ENCODE measurements at places on chromosomes 3 and 15.
A peak's percentile ranks its signal among the peaks of the same experiment; 100 is the strongest.

DNA sequence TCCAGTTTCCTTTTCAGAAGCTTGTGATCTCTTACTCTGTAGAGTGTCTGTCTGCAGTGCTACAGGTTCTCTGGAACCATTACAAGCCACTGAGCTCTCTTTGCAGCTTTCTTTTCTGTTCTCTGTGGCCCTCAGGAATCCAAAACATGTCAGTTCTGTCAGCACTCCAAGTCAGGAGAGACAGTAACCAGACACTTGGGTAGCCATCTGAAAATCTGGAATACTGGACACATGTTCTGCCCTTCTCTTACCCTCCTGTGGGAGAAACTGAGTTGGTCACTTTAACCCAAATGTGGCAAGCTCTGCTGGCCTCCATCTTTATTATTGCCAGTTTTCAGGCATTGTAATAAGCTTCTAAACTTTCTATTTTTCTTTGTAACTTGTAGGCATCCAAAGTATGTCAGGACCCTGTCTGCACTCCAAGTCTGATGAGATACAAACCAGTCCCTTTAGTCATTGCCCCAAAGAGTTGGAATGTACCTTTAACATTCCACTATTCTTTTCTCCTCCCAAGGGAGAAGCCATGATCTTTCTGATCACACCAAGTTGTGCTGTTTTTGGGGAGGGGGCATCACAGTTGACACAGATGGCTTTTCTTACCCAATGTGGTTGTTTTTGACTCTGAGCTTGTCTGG is 183.7 kb downstream of the DPH6 start:
- DNase-seq: no peak

GRCh38 chr3:42525736-42526345 is 23.4 kb downstream of the VIPR1 start:
- no peak for DNase-seq

GRCh38 chr3:44001072-44001471 is 240.6 kb upstream of the TOPAZ1 start:
- DNase-seq: no peak

- DNase-seq: no peak
Observed at GRCh38 chr15:49815526-49815925, 194.7 kb downstream of the DTWD1 start.

- no peak for DNase-seq
Observed at GRCh38 chr3:177300039-177300833, 103.0 kb upstream of the TBL1XR1 start.

DNA sequence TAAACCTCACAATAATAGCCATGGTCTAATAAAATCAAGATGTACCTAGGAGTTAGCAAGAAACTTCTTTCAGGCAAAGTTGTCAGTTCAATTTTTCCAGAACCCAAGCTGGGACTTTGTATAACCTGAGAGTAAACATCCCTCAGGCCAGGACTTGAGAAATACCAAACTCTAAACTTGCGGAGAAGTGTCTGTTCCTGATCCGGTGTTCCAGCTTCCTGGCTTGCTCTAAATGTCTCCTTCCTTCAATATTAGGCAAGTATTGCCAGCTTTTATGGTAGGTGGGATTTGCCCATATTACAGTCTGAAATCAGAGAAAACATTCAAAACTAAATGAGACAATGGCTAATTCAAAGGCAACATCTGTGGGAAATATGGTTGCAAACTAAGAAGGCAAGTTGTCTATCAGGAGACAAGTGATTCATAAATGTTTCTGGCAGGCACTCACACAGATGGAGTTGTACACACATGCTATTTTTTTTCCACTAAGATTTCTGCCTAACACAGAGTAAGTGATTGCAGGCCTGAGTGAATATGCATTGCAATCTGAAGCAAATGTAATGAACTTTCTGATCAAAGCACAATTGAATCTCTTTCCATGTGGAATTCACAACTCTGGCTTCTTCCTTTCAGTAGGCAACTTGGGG is 88.3 kb upstream of the COL8A1 start:
- no peak for DNase-seq

DNA sequence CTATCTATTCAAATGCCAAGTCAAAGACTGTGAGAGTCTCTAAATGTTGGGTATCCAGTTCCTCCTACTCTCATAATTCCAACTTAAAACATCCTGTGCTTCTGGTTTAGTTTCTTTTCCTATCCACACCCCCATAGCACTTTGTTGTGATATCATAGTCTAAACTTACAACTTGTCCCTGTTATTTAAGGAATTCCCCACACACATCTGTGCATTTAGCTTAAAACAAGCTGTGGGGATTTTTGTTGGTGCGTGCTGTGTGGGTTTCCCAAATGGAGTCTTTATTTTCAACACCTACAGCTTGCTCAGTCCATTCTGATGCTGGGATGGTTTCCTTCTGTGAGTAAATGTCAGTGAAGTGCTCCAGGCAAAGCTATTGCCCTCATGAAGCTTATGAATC is 167.3 kb downstream of the GMNC start:
- no peak for DNase-seq

DNA sequence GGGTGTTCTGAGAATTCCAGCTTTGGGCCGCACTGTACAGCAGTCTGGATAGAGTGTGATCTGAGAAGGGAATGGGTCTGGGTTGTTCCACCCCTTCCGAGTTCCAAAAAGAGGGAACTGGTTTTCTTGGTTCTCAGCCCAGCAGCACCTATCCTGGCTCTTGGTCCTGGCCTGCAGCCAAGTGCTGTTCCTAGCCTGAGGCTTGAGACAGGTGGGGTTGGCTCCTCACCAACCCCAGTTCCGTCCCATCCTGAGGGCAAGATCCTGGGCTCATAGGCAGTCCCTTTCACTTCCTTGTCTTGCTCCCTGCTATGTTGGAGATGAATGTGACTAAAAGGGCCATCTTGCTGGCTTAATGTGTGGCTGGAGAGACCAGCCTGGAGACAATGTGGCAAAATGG is 15.2 kb downstream of the IVD start:
- DNase-seq: no peak

DNA sequence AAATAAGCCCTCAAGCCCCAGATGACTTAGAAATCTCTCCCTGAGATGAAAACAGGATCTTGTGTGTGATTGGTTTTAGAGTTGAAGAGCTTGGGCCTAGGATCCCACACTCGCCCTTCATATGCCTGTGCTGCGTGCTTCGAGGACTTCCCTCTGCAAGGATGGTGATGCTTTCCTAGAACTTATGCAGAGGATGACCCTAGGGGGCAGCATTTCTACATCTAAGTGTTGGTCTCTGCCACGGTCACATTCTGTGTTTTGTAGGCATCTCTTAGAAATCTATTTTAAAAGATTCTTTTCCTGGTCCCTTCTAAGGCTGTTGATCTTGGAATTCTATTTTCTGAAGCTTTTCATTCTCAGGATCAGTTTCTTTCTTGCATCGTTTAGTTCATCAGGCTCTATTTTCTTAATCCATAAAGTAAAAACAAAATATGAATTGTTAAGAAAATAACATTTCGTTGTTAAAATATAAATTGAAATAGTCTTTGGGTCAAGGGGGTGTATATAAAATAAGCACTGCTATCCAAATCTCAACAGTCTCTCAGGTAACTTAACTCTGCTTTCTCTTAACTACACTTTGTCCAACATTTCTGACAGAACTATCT is 45.7 kb downstream of the WDR76 start:
- peak; percentile 1 for DNase-seq

- DNase-seq: no peak
Observed at GRCh38 chr15:95957861-95958260, 372.6 kb upstream of the NR2F2 start.

DNA sequence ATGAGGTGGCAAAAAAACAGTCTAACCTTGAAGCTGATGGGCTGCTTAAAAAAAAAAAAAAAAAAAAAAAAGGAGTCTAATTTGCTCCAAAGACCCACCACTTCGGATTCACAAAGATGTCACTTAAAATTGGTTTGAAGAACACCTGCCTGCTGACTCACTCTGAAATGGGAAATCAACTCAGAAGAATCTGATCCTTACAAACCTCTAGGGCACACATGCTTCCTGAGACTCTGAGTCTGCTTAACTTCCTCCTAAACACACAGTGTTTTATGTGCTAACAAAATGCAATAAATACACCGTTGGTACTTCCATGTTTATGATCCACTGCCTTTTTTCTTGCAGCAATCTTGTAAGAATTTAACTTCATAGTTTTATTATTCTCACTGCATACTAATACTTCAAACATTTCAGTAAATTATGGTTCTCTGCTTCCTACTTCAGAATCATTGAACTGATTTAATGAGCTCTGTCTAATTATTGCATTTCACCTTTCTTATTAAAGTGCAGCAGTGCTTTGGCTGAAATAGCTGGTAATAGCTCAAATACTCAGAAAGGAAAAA is 73.0 kb upstream of the FRMD4B start:
- DNase-seq: no peak

GRCh38 chr3:76044601-76045600 is 259.6 kb upstream of the ZNF717 start:
- DNase-seq: no peak

GRCh38 chr3:164387236-164387635 is 691.1 kb downstream of the SI start:
- no peak for DNase-seq

GRCh38 chr3:130686833-130687232 is 59.8 kb downstream of the PIK3R4 start:
- DNase-seq: no peak

DNA sequence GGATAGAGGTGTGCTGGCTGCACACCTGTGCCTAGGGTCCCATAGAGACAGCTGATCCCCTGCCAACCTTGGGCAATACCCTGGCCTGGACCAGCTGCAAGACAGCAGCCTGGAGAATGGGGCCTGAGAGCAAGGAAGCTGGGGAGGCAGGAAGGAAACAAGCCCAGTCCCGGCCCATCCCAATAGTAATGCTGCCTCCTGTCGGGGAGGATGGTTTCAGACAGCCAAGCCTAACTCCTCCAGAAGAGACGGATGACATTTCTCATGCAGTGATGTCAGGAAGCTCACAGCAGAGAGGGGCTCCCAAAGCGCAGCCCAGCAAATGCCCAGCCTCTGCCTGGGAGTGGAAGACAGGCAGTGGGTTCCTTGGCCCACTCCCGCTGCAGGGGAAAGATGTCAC is 408.8 kb downstream of the OCA2 start:
- no peak for DNase-seq

- no peak for DNase-seq
Observed at GRCh38 chr3:122794483-122794778, 438 bp upstream of the SLC49A4 start.

GRCh38 chr3:20022954-20023622 is 11.0 kb upstream of the PP2D1 start:
- DNase-seq: no peak

GRCh38 chr3:70729845-70730244 is 417.4 kb upstream of the MDFIC2 start:
- no peak for DNase-seq

GRCh38 chr15:41980654-41981323 is 8.4 kb upstream of the EHD4 start:
- DNase-seq: no peak

GRCh38 chr15:40499931-40500330 is 29.1 kb downstream of the CHST14 start:
- DNase-seq: no peak

- DNase-seq: no peak
Observed at GRCh38 chr3:48268936-48269561, 28.1 kb downstream of the ZNF589 start.

GRCh38 chr3:184230081-184230602 is 757 bp downstream of the VWA5B2 start:
- DNase-seq: no peak

GRCh38 chr3:24704496-24704895 is 209.8 kb upstream of the THRB start:
- DNase-seq: no peak

GRCh38 chr15:29822100-29822683 is at the start of gene TJP1:
Gene TJP1, minus strand, starts transcription at chr15:29822468. Its CDS starts 440 bp downstream, at chr15:29822028.
- no peak for DNase-seq

- no peak for DNase-seq
Observed at GRCh38 chr3:18119866-18120265, 305.3 kb downstream of the SATB1 start.

GRCh38 chr15:95319242-95319641 is 1011.3 kb upstream of the NR2F2 start:
- DNase-seq: no peak

GRCh38 chr3:133487920-133488540 is 85.5 kb upstream of the CDV3 start:
- DNase-seq: peak; percentile 19

DNA sequence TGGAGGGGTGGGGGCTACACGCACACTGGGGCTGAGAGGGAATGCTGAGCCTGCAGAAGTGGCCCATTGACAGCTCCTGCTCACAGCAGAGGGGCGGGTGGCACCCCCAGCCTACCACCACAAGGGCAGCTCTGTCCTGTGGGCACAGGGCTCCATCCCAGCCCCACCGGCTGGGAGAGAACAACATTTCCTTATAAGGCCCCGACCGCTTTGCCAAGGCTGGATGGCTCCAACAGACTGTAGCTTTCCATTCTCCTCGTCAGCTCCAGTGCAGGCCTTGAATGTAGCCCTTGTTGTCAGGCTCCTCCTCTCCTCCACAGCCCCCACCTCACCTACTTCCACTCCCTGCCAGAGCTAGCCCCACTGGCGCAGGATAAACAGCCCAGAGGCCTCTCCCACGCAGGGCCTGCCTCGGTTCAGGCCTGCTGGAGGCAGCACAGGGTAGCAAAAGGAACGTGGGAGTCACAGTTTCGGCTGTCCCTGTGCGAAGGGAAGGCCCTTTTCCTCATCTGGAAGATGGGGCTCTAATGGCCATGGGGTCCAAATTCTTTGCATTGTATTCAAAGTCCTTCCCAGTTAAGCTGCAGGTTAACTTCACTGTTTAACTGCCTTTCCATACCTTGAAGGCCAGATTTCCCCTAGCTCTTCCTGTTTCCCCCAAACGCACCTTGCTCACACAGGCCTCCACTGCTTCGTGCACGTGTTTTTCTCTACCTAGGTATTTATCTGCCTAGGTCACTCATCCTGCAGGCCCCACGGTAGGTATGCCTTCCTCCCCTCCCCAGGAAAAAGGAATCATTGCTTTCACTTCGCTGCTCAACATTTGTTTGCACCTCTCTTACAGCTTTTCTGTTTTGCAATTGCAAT is 101.6 kb upstream of the LPP start:
- no peak for DNase-seq

DNA sequence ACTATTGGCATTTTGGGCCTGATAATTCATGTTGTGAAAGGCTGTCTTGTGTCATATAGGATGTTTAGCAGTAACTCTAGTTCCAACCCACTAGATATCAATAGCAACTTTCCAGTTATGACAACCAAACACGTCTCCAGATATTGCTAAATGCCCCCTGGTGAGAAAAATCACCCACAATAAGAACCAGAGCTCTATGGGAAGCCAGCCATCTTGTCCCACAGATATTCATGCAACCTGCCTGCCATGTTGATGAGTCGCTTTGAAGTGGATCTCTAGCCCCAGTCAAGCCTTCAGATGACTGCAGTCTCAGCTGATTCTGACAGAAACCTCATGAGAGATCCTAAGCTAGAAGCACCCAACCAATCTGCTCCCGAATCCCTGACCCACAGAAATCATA is 5.6 kb upstream of the TNIK start:
- no peak for DNase-seq

Measured in effector memory CD4-positive, alpha-beta T cell (primary cell).